Activated T-cell treated with anti-CD3 and anti-CD28 coated beads for 4 hours (primary cell): ENCODE measurements at places on chromosomes 4 and X.

GRCh38 chr4:59945277-59945676 is 1254.8 kb upstream of the ADGRL3 start:
- no peak for DNase-seq

GRCh38 chr4:166153548-166153947 is 280.5 kb downstream of the TLL1 start:
- DNase-seq = no peak

DNA sequence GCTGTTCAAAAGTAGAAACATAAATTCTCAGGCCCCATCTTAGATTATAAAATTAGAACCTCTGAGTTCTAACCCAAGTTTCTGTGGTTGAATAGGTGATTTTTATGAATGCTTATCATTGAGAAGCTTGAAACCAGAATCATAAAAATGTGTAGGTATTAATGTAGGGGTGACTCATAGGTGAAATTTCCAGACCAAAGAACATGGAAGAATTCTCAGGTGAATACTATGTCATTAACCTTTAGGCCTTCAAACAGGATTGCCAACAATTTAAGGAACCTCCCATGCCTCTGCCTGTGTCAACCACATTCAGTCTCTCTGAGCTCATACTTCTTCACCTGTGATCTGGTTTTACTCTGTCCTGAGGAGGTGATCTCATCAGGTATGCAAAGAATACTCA is 177.8 kb downstream of the NPFFR2 start:
- DNase-seq = no peak

- DNase-seq = no peak
Measured at GRCh38 chrX:125094901-125095300, 224.8 kb upstream of the TEX13C start.

GRCh38 chr4:100948911-100949310 is 398.4 kb downstream of the PPP3CA start:
- no peak for DNase-seq

DNA sequence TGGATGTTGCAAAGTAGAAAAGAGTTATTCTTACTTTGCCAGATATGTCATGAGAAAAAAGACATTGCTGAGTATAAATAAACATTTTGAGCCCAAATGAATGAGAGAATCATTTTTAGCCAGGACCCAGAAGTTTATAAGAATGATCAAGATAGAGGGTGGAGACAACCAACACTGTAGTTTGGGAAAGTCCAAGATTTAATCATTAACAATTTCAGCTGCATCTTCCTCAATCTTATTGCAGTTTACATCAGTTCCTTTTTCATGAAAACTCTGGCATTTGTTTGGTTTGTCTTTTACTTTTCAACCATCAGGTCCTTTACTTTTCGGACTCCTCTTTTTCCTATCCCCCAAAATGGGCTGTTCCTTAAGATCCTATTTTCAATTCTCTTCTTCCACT is 645.9 kb downstream of the ANKRD50 start:
- no peak for DNase-seq

DNA sequence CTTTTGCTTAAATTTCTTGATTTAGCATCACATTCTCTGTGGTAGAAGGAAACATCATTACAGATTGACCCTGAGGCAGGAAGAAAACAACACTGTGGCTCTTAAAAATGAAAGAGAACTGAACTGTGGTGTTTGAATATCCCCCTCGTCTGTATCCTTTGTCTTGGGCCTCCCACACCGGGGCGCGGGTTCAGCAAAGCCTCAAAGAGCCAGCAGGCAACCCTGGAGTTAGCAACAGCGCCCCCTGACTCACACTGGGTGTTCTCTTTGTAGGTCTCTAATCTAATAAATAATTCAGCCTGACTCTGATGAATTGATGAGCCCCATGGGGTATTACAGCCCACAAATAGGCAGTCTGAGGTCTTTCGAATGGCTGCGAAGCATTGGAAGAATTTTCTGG is 46.1 kb upstream of the CTSO start:
- DNase-seq = no peak

GRCh38 chr4:154490234-154490582 is 1.4 kb downstream of the DCHS2 start:
- DNase-seq = no peak

- no peak for DNase-seq
Measured at GRCh38 chr4:108165586-108165985, 3.1 kb downstream of the LEF1 start.

DNA sequence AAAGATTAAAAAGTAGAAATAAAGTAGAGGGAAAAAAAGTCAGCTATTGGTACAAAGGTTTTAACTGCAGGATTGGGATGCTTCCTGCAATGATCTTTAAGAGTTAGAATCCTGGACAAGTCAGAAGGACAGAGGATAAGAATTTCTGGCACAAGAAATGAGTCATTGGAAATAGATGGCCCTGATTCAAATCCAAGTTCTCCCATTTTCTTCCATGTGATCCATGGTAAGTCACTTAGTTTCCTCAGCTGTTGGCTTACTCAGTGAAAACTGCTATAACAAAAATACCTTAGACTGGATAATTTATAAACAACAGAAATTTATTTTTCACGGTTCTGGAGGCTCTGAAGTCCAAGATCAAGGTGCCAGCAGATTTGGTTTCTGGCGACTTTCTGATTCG is 13.3 kb upstream of the TBC1D19 start:
- no peak for DNase-seq

DNA sequence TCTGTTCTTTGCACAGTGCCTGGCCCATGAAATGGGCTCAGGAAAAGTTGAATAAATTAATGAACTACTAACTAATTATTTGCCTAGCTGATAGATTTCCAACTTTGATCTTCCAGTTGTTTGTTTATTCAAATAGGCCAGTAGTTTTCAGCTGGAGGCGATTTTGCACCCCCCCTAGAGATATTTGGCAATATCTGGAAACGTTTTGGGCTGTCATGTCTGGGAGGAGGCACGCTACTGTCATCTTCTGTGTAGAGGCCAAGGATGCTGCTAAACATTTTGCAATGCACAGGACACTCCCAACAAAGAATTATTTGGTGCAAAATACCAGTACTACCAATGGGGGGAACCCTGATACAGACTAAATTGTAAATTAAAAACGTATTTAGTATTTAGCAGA is 81.9 kb downstream of the VCX2 start:
- no peak for DNase-seq

- no peak for DNase-seq
Measured at GRCh38 chr4:116427666-116428065, 657.7 kb downstream of the TRAM1L1 start.

DNA sequence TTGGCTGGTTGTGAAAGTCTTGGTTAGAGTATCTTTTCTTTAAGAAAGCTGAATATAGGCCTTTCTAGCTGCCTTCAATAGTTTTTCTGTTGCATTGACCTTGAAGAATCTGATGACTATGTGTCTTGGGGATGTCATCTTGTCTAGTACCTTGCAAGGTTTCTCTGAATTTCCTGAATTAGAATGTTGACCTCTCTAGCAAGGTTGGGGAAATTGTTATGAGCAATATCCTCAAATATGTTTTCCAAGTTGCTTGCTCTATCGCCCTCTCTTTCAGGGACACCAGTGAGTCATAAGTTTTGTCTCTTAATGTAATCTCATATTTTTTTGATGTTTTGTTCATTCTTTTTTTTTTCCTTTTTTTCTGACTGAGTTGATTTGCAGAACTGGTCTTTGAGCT is 194.7 kb downstream of the RAB28 start:
- DNase-seq = no peak

DNA sequence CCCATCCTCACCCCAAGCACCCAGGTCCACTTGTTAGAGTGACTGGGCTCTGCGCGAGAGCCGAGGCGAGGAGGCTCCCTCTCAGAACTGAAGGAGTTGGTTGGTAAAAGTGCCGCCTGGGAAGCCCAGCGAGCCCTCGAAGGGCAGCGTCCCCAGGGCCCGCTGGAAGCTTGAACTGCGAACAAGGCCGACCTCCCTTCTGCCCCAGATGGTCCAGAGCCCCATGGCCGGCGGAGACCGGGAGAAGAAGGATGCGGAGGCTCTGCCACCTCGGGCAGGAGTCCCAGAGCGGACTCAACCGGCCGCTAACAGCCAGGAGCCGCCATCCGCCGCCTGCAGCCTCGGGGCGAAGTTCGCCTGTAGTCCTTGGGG is 116.3 kb upstream of the TEX13C start:
- no peak for DNase-seq
